AML-193 (cell line): ENCODE measurements at places on chromosomes 2 and 18.

- DNase-seq, result no peak
Observed at GRCh38 chr2:15633043-15633970, 41.6 kb downstream of the DDX1 start.

DNA sequence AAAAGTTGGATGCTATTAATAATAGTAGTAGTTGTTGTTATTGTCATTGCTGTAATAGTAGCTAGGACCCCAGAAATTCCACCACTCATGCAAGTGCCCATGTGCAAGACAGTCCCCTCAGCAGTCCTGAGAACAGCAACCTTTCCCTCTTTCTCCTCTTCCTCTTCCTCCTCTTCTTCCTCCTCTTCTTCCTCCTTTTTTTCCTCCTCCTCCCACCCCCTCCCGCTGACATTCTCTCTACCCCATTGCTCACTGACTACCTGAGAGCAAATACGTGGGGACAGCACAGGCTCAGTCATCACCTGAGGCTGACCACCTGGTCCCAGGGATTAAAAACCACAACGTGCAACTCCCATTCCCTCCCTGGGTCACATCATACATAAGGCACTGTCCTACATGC lies 41.8 kb downstream of the SMAD7 start:
- DNase-seq, result no peak

DNA sequence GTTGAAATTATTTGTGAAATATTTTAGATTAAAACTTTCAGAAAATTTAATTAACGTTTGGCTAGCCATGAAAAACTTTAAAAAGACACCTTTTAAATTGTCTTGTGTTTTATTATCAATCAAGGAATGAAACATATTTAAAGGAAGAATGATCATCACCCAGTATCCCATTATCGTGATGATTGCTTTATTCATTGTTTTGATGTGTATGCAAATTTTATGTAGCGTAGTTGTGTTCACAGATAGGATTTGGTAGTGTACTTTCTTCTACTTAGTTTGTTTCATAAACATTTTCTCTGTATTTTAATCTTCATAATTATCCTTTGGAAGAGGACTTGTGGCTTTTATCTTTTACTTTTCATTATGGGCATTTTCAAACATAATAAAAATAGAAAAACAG lies 7.8 kb downstream of the GRHL1 start:
- DNase-seq, result no peak

DNA sequence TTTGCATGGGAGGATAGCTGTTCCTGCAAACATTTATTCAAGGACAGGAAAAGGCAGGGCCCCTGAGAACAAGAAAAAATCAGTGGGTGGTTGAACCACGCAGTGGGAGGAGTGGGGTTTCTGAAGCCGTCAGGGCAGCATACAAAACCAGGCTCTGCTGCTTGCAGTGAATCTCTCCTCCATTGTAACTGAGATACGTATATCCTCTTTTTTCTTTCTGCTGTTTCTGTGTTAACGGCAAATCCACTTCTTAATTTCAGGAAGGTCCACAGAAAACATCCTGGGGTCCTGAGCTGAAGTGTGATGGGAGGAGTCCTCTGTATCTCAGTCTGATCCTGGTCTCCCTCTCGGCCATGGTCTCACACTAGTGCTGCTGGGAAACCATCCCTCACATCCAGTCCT lies 27.2 kb upstream of the KCNF1 start:
- no peak for DNase-seq

DNA sequence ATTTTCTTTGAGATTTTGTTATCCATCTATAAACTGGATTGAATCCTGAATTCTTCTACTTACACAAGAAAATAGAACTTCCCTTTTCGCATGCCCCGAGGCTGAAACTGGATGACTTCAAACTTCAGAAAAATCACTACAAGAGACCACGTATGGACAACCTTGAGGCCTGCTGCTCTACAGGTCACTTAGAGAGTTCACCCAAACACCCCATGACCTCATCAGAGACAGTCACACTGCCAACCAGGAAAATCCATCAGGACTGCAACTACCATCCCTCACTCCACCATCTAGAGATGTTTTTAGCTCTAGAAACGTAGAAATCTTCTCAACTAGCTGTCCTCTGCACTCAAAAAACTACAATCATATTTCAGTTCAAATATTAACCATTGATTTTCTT lies 18.6 kb upstream of the GPC1 start:
- no peak for DNase-seq

DNA sequence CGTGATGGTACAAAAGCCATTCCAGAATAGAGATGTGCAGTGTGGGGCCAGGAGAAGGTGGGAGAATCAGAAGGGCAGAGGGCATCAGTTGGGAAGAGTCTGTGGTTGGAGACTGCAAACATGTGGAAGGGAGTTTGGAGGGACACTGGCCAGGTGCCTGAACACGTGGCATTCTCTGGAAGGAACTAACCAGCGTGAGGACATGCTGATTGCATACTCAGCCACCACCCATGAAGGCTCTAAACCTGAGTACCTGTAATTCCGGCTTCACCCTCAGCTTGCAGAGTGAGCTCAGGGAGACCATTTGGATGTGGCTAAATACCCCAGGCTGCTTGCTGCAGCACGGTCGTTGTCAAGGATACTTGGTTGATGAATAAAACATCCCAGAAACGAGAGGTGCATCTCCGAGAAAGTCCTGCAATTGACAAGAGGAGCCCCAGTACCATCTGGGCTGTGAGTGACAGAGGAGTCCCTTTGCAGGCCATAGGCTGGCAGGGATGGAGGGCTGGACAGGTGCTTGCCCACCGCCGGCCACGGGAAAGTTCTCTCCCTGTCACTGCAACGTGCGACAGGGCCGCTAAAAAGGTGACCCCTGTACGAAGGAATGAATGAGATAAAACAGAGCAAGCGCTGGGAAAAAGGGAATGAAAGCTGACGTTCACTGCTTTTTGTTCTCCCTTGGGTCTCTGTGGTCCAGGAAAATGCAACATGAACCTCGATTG lies 5.0 kb downstream of the ACKR3 start:
- no peak for DNase-seq

GRCh38 chr2:235591921-235592320 lies 98.1 kb downstream of the AGAP1 start:
- no peak for DNase-seq

GRCh38 chr2:42569116-42569711 lies 782 bp downstream of the MTA3 start:
- peak; percentile 9 for DNase-seq

DNA sequence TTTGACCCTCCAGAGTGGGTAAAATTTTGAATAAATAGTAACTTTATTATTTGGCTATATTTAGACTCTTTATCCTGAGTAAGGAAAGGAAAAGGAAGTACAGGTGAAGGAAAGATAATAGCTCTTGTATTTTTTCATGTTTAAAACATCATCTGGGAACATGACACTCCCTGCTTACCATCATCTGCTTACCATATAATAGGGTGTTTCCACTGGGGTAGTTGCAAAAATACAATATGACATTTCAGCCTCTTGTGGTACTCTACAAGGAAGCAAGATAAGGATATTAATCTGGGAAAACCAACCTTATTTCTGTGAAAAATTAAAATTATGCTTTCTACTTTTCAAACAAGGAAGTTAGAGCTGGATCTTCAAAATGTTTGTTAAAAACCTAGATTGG lies 9.9 kb downstream of the RELCH start:
- DNase-seq, result no peak

DNA sequence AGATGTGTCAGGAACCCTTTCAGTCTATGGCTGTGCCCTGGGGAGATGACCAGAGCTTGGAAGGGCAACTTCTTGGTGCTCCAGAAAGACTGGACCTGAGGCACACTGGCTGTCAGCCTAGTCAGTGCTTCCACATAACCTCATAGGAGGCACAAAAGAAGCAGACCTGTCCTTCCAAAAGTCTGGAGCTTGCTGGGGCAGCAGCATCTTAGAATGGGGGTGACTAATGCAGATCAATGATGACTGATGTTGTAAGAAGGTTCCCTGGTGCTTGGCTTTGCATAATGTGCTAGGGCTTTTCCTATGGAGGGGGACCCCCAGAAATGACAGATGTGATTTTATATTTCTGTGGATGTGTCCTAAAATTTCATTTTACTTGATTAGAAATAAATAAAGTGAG lies 255.7 kb upstream of the THUMPD2 start:
- DNase-seq, result no peak

DNA sequence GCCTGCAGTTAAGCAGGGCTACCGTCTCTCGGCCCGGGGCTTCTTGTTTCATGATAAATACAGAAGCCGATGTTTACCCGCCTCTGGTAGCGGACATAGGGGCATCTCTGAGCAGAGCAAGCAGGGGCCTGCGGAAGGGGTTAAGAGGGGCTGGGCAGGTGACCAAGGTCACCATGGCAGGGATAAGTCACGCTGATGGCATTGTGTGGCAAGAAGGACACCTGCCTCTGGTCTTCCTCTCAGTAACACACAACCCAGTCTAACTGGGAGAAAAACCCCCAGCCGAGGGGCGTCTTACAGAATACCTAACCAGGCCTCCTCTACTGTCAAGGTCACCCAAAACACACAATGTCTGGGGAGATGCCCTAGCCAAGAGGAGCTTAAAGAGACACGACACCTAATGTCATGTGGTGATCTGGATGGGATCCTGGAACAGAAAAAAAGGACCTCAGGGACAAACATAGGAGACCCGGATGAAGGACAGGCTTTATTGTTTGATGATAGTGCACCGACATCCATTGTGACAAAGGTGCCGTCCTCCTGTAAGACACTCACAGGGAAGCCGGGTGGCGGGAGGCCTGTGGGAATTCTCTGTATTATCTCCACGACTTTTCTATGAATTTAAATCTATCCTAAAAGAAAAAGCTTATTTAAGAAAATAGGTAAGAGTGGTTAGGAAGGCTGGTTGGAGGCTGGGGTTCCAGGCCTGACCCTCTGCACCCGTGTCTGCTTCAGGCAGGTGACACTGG lies 24.8 kb downstream of the SH3BP4 start:
- no peak for DNase-seq

DNA sequence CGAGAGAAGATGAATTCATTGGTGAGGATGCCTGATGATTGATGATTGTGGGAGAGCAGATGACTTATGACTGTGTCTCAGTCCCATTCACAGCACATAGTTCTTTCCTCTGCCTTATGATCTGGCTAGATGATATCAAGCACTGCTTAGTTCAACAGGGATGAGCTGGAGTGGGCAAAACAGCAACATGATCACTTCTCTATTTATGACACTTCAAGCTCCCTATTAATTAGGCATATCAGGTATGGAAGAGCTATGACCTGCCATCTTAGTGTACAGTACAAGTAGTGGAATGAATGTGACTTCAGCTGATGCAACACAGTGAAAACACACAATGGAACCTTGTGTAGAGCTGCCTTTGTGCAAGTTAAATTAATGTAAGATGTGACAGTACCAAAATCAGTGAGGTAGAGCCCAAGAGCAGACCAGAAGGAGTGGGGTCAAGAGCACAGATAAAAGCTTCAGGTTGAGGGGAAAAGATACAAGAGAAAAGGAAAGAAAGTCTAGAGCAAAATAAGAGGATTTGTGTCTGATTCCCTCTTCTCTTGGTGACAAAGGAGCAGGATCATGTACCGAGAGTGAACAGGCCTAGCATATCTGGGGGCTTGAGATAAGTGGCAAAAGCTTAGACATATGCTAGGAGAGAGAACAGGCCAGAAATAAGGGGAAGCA lies 93.0 kb upstream of the MYO3B start:
- DNase-seq, result no peak

- DNase-seq, result no peak
Observed at GRCh38 chr2:233278921-233279320, 27.4 kb downstream of the ATG16L1 start.

- no peak for DNase-seq
Observed at GRCh38 chr18:58470292-58470691, 158.6 kb downstream of the ALPK2 start.

- DNase-seq, result no peak
Observed at GRCh38 chr18:68288408-68288807, 426.5 kb downstream of the TMX3 start.

- DNase-seq, result peak; percentile 46
Observed at GRCh38 chr18:74390900-74391299, 66.2 kb downstream of the DIPK1C start.

- no peak for DNase-seq
Observed at GRCh38 chr2:83517727-83518368, 941.2 kb downstream of the SUCLG1 start.

GRCh38 chr2:168583064-168583709 lies 127.1 kb downstream of the CERS6 start:
- DNase-seq, result no peak

- no peak for DNase-seq
Observed at GRCh38 chr2:183868707-183869106, 729.6 kb upstream of the ZNF804A start.

DNA sequence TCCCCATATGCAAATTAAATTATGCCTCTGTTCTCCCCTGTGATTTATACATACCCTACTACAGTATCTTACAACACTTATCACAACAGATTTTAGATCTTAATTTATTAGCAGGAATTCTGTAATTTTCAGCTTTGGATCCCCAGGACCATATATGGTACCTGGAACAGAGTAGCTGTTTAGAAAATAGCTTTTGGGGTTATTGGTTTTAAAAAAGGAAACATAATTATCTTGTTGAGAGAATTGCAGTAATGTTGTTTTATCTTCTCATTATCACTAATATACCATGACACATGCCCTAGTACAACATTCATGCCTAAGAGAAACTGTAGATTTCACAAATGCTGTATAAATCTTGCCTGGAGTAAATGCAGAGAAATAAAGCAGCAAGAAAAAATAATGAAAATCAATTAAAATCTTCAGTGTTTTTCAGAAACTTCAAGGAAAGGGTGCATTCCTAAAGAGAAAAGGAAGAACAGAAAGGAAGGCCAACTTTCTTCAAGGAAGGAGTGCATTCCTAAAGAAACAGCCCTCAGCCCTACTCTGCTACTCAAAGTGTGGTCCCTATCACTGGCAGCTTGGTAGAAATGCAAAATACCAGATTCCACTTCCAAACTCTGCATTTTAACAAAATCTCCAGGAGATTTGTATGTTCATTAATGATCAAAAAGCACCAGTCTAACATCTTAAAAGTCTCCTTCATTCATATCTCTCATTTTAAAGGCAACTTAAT lies 37.1 kb upstream of the CSRNP3 start:
- DNase-seq, result no peak

GRCh38 chr2:45852450-45853150 lies 201.1 kb downstream of the PRKCE start:
- no peak for DNase-seq

GRCh38 chr2:96207774-96208142 lies 869 bp downstream of the STARD7 start:
- DNase-seq, result no peak

DNA sequence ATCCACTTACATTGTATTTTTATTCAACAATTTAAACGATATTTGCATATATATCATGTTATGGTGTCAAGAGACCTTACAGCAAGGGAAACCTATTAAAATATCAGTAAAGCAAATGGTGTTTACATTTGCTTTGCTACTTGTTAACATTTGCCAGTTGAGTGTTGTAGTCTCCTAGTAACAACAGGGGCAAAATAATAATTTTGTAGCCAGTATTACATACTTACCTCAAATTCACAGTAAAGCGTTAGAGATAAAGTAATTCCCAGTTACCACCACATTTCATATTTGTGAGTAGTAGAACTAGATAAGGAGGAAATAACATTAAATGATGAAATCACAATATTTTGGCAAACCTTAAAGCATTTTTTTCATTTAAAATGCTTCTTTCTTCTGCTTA lies 71.3 kb downstream of the FASTKD2 start:
- no peak for DNase-seq

- DNase-seq, result no peak
Observed at GRCh38 chr2:235521844-235522243, 28.0 kb downstream of the AGAP1 start.

- DNase-seq, result no peak
Observed at GRCh38 chr2:209610631-209611030, 161.0 kb upstream of the UNC80 start.

- peak; percentile 44 for DNase-seq
Observed at GRCh38 chr2:112724591-112725525, 4.0 kb downstream of the NT5DC4 start.

- no peak for DNase-seq
Observed at GRCh38 chr2:1082456-1083205, 132.0 kb downstream of the SNTG2 start.
